COR-L47 (cell line): ENCODE measurements at places on chromosomes 12 and 14.
A peak's percentile ranks its signal among the peaks of the same experiment; 100 is the strongest.

DNA sequence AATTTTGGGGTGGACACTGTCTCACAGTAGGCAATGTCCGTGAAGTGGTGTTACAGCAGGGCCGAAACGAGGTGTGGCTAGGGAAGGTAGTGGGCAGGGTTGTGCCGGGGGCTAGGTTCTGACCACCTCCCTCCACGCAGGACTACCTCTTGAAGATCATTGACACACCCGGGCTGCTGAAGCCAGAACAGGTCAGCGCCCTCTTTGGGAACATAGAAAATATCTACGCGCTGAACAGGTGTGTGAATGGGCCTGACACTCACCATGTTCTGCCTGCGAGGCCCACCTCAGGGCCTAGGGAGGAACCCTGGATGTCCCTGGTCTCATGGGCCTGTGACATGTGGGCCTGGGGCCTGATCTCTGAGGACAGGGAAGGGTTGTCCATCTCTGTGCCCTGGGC, 24.6 kb downstream of the PLEKHG3 start:
- no peak for DNase-seq

- no peak for DNase-seq
Observed at GRCh38 chr12:108252523-108252922, 86.6 kb downstream of the CMKLR1 start.

GRCh38 chr14:95319312-95320077, at the start of gene CLMN:
Gene CLMN, minus strand, starts transcription at chr14:95319908. Its CDS starts 116 bp downstream, at chr14:95319792.
- peak; percentile 77 for DNase-seq

DNA sequence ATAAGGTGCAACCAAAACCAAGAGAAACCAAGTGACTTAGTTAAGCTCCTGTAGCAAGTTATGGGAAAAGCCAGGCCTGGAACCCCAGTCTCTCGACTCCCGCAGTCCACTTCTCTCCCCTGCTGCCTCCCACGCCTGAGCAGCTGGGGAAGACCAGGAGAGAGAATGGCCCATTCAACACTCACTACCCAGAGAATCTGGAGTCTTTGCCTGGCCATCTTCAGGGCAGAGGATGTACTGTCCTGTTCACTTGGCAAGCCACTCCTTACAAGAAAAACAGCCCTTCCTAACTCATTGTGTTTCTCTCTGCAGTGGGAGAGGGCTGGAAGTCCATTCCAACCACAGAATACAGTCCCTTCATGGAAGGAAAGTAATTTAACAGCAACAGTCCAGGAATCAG, 1.8 kb downstream of the PITPNM2 start:
- no peak for DNase-seq

DNA sequence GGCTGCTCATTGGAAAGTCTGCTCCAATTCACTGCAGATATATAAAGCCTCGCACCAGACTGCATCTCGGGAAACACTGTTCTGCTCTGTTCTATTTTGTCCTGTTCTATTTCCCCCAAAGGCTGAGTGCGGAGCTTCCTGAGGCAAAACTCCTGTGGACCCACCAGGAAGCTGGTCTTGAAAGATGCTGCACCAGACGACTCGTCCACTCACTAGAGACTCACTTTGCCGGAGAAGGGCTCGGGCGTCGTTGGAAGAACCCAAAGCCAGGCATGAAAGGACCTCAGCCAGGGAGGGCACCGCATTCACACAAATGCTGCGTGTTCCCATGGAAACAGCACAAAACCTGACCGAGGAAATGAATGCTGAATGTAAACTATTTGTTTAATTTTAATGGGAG, 331.2 kb upstream of the SFSWAP start:
- no peak for DNase-seq

DNA sequence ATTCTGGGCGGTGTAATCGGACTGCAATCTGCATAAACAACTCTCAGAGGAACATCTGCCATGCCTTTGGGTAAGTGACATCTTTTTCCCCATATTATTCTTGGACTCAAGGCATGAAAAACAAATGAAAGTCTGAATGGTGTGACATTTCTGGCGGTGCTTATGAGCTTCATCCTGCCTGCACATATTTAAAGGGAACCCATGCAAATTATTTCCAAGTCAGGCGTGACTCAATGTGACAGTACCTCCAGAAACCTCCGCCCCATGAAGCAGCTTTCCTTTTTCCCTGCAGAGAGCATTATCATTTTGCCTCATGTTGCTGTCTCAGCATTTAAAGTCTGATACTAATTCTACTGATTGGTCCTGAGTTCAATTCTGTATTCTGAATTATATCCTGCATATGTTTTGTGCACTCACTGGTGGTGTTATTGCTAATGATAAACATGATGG, 585.4 kb downstream of the SNAPC1 start:
- no peak for DNase-seq

DNA sequence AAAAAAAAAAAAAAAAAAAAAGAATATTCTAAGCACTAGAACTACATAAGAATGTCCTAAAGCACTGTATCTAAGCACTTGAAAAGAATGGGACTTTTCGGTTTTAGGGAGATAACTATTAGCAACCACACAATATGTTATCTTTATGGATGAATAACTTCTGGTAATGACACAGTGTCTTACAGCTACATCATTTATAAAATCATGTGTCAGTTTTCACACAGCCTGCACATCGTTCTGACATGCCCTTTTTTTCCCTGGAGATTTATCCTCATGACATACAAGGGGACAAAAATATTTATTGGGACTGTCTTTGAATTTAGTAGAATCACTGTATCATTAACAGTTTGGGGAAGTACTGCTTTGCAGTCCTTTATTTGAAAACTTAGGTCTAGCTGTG, 17.3 kb downstream of the TMEM19 start:
- no peak for DNase-seq

DNA sequence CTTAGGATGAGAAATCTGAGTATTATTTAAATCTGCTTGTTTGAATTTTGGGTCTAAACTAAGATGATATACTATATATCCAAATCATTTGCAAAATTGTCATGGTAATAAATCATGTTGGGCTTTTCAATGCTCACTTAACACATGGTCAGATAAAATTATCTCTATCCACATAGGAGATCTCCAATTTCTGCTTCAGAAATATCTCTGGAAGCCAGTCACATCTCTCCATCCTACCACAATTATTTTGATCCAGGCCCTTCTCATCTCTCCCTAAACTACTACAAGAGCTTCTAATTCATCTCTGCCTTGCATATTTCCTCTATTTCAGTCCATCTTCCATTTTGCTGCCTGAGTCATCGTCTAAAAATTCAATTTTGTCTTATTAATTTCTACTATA, 3.8 kb downstream of the DCN start:
- no peak for DNase-seq

DNA sequence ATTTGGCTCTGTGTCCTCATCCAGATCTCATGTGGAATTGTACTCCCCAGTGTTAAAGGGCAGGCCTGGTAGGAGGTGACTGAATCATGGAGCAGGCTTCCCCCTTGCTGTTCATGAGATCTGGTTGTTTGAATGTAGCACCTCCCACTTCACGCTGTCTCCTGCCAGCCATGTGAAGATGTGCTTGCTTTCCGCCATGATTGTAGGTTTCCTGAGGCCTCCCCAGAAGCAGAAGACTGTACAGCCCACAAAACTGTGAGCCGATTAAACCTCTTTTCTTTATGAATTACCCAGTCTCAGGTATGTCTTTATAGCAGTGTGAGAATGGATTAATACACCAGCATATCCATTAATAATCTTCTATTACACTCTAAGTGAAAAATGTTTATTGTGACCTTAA, 70.2 kb downstream of the BAZ1A start:
- DNase-seq: no peak

DNA sequence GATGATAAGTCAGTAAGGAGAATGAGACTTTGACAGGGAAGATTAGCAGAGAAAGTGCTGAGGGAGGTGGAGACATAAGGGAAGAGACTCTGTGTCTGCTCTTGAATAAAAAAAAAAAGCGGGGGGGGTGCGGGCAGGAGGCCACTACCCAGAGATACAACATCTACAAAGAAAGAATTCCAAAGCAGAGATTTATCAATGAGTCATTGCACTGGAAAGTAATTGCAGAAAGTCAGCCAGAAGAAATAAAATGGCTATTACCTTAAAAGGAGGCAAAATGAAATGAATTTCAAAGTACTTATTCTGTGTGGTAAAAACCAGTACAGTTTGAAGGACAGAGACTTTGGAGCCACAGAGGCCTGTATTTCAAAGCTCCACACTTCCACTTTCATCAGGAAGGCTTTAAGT, 267.1 kb upstream of the PRKD1 start:
- no peak for DNase-seq

GRCh38 chr14:95984206-95984605, 55.0 kb upstream of the C14orf132 start:
- DNase-seq: no peak

DNA sequence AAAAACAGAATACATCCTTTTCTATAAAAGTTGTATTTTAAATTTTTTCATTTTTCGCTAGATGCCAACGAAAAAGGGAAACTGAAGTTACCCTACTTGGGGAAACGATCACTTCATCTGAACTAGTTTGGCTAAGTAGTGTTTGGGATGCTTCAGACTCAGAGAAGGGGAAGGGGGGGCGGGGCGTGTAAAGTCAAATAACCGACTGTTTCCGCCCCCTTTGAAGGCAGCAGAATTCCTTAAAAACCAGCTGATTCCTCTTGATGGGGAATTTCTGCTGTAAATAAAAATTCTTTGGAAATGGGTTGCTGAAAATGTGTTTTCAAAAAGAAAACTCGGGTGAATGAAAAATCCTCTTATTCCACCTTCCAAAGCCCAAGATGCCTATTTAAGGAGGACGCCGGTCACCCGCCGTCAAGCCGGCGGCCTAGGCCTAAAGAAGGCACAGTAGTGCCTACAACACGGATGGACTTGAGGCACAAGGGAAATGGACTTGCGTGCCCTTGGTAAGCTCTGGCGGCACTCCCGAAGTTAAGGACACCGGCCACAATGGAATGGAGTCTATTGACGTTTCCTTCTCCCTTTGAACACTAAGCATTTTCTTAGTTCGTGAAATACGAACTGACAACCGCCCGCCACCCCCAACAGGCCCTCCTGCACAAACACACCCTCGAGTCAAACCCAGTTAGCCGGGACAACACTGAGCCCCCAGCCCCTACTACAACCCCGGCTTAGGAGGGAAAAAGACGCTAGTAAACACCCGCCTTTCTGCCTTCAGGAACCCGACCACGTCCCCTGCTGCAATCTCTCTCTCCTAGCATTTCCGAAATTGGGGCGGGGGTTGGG, 1.9 kb downstream of the ATXN2 start:
- DNase-seq: peak; percentile 25

DNA sequence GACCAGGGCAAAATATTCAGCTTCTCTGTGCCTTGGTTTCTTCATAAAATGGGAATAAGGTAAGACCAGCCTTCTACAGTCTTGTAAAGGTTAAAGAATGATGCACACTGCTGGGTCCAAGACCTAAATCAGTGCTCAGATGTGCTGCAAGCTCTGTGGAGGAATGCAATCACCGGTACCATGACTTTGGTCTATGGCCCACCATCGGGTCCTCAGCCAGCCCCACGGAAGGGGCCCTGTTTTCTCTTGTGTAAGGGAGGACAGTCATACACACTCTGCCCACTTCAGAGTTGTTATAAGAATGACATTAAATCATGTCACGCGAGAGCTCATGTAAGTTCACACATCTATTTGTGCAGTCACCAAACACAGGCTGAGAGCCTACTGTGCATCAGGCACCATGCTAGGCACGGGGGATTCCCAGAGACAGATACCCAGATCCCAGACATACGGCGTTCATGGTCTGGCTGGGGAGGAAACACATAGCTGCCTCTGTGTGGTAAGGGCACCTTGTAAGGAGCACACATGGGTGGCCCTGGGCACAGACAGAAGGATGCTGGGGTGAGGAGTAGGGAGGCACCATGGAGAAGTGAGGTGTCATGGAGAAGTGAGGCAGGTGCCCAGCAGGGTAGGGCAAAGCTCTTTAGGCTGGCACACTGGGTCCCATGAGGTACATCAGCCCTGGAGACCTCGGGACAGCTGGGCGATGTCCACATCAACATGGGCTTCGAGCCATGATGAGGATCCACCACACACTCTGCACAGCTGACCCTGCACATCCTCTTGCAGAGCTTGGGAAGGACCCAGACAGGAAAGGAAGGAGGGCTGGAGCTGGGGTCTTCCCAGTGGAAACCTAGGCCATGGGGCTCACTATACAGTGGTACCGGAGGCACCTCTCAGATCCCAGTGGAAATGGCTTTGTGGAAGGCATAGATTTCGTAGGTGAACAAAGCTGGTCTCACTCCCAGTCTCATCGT, 190.4 kb upstream of the DIO3 start:
- no peak for DNase-seq

GRCh38 chr12:27229367-27229766, 14.7 kb upstream of the STK38L start:
- DNase-seq: no peak

DNA sequence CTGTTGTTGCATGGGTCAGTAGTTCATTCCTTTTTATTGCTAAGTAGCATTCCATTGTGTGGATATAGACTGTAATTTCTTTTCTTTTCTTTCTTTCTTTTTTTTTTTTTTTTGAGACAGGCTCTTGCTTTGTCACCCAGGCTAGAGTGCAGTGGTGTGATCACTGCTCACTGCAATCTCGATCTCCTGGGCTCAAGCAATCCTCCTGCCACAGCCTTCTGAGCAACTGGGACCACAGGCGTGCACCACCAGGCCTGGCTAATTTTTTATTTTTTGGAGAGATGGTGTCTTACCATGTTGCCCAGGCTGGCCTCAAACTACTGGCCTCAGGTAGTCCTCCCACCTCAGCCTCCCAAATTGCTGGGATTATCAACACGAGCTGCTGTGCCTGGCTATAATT, 5.2 kb downstream of the ATP6V0A2 start:
- no peak for DNase-seq

DNA sequence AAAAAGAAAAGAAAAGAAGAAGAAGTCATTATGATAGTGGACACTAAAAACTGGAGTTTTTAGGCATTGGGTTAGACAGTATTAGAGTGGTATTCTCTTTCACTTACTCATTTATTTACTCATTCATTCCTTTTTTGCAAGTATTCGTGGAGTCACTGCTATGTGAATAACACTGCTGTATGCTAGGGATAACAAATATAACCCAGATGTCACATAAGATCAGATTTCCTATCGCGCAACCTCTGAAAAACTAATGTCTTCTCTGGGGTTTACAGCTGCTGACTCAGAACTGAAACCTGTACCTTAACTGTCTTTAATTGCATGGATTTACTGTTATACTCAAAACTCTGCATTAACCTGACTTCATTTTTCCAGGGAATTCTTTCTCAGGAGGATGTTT, 353.7 kb downstream of the LRIG3 start:
- no peak for DNase-seq

- no peak for DNase-seq
Observed at GRCh38 chr12:43118881-43119280, 433.1 kb downstream of the ADAMTS20 start.

DNA sequence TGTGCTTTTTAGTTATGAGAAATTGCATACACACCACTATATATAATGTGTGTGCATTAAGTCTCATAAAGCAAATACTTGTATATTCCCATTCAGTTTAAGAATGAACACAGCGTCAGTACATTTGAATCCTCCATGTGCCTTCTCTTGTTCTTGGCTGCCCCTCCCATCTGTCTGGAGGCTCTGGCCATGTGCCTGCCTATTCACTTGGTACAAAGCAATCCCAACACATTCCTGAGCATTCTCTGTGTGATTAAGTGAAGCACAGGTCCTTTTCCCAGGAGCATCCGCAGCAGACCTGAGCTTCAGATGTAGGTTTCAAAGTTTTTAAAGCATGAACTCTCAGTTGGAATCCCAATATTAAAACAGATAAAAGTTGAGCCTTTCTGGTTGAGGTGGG, 58.7 kb downstream of the POLR3B start:
- no peak for DNase-seq
